ENCODE measurements at places on chromosomes 7 and 10.
A peak's percentile ranks its signal among the peaks of the same experiment; 100 is the strongest.

DNA sequence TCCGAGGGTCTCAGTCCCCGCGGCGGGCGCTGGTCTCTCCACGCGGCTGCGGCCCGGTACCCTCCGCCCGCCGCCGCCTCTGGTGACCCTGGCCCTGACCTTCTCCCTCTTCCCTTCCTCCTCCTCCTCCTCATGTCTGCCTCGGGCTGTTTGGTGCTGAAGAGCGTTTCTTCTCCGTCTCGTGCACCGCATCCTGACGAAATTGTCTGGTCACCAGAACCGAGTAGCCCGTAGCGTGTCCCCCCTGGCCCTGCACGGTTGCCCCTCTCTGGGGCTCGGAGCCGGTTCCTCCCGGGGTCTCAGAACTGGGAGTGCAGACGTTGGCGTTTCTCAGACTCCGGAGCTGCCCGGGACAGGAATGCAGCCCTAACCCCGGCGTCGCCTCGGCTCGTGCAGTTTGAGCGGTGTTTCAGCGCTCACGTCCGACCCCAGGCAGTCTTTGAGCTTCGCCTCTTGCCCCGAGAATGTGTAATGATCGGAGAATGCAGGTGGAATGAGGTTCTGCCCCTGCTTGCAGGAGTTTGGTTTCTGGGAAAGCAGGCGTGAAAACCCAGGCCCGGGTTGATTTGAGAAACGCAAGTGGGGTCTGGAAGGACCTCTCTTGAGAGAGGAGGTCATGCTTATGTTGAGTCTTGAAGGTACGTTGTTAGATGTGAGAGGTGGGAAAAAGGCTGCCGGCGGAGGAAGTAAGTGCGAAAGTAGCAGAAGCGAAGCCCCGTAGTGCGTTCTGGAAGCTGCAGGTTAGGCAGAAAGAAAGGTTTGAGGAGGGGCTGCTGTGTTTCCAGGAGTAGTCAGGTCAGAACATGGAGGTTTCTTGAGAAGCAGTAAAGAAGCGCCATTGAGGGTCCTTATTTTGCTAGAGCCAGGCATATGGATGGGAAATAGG, 743 bp downstream of the RBM17 start:
- DNase-seq: peak; percentile 38

GRCh38 chr10:50232261-50232639, 19.1 kb downstream of the ASAH2 start:
- DNase-seq: no peak

DNA sequence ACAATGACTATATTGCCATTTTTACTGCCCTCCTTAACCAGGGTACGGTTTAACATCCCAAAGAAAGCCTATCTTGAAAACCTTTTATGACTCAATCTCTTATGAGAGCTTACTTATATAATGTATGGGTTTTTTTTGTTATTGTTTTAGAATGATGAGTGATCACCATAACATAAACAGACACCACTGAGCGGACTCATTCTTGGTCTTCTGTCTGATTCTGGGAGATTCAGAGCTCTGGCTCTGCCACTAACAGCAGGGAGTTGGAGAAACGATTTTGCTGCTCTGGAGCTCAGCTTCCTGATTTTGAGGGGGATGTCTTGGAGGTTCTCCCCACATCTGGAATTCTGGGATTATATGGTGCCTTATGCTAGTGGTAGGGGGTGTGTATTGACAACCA, 244.1 kb downstream of the FRMD4A start:
- no peak for DNase-seq

GRCh38 chr10:97549587-97550322, 22.8 kb upstream of the ANKRD2 start:
- DNase-seq: no peak

DNA sequence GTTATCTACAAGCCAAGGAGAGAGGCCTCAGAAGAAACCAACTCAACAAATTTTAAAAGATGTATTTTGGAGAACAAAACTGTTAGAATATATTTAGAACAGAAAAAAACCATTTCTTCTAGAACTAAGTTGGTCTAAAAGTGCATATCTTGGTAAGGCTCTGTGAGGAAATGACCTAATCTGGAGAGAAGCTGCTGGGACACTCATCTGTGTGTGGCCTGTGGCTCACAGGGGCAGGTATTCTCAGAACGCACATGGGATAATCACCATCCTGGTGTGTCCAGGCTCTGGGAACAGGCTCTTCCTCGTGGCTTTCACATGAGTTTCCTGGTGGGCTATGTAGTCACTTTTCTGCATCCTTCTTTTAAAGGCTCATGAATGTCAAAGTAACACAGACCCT, 38.1 kb upstream of the PRSS1 start:
- DNase-seq: no peak

- DNase-seq: no peak
Measured at GRCh38 chr7:533266-533665, 13.6 kb upstream of the PDGFA start.
